Body of pancreas (tissue), 4 donors: ENCODE measurements at places on chromosomes 2 and 18.

GRCh38 chr2:86631846-86632485 lies 8.3 kb upstream of the RNF103 start:
- DNase-seq = no peak

GRCh38 chr2:149100739-149101699 lies 62.5 kb downstream of the LYPD6B start:
- DNase-seq = peak; percentile 50

DNA sequence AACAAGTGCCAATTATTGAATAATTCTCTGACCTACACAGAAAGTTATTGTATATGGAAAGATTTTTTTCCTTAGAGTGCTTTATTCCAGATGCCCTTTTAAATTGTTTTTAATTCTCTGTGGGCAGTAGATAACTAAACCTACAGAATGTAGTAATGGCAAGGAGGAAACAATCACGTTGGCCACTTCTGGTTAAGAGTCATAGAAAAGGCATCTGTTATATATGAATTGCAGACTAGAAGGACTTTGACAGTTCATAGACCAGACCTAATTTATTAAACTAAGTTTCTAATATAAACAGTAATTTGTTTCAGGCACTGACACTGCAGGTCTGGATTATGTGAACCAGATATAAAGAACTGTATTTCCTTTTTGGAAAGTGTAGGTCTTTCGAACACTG lies 607.5 kb downstream of the PLCL1 start:
- DNase-seq = no peak

DNA sequence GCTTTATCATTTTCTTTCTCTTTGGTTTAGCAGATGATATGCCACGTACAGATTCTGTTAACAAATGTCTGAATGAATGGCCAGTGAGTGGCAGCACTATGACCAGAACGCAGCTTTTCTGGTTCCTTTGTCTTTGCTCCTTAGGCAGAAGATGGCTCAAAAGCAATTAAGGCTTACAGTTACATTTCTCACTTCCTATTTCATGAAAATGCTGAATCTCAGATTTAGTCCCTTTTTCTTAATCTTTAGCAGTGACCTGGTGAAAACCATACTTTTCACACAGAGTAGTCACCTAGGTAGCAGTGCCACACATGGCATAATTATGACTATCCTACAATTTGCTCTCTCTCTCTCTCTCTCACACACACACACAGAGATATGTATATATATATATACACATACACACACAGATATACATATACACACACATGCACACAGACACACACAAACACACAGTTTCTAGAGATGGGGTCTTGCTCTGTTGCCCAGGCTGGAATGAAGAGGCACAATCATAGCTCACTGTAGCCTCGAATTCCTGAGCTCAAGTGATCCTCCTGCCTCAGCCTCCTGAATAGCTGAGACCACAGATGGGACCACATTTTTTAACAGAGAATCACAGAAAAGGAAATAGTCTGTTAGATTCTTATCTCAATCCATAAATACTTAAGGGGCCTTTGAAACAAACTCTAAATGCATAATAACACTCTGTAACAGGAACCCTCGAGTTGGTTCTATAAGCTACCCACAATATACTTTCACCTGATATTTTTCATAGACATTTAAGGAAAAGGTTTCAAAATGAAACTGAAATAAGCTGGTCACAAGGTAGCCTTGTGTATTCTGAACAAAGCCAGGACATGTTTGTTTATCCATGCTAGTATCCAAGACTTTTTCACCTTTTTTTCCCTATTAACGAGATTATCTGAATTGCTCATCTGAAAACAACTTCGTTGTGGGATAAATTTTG lies 11.6 kb downstream of the PDE6D start:
- DNase-seq = no peak

- no peak for DNase-seq
These were observed 176.5 kb upstream of the SPRED2 start for GRCh38 chr2:65608916-65609315.

GRCh38 chr2:47629501-47630460 lies 153.2 kb upstream of the MSH6 start:
- DNase-seq = no peak

GRCh38 chr2:45771261-45771660 lies 119.8 kb downstream of the PRKCE start:
- DNase-seq = peak; percentile 49

DNA sequence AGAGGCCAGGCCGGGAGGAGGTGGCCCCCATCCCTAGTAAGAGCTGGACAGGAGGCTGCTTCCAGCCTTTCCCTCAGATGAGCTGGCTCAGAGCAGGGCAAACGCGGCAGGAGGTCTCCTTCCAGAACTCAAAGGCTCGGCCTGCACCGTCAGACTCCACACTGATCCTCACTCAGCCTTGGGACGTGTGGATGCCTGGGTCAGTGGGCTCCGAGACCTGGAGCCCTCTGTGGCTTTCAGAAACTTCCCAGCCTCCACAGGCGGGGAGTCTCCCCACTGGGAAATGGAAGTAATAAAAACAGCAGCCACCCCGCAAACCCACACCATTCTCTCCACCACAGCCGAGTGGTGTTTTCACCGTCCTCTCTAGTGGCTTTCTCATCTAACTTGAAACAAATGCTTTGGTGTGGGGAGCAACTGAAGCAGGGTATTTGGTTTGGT lies 54.3 kb downstream of the INPP5D start:
- no peak for DNase-seq

DNA sequence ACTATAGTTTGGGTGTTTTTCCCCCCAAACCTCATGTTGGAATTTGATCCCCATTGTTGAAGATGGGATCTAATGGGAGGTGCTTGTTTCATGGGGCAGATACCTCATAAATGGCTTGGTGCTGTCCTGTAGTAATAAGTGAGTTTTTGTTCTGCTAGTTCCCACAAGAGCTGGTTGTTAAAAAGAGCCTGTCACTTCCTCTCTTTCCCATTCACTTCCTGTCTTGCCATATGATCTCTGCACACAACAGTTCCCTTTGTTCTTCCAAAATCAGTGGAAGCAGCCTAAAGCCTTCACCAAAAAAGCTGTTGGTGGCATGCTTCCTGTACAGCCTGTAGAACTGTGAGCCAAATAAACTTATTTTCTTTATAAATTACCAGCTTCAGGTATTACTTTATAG lies 768.2 kb upstream of the VRK2 start:
- no peak for DNase-seq

- DNase-seq = no peak
These were observed 593.1 kb upstream of the NRXN1 start for GRCh38 chr2:51624995-51625394.
